Bone marrow (tissue), 2 donors: ENCODE measurements at places on chromosomes 12 and 14.

DNA sequence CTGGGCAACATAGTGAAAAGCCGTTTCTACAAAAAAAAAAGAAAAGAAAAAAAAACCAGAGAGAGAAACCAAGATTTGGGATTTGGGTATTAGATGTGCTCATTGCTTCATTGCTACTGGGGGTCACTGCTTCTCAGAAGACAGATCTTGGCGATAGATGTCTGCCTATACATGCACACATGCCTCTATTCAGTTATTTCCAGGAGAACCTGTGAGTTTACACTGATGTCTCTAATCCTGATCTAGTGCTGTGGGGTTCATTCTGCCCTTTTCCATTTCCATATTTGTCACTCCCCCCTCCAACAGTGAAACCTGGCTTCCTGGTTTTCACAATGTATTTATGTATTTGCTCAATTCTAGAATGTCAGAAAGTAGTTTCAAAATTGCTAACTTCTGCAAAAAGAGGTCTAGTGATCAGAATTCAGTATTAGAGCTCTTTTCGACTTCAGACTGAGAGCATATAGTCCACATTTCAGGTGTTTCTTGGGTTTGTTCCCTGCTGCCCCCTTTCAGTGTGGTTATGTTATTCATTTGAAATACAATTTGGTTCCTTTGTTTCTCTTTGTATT is 111.0 kb downstream of the SLC25A47 start:
- DNase-seq, result no peak

DNA sequence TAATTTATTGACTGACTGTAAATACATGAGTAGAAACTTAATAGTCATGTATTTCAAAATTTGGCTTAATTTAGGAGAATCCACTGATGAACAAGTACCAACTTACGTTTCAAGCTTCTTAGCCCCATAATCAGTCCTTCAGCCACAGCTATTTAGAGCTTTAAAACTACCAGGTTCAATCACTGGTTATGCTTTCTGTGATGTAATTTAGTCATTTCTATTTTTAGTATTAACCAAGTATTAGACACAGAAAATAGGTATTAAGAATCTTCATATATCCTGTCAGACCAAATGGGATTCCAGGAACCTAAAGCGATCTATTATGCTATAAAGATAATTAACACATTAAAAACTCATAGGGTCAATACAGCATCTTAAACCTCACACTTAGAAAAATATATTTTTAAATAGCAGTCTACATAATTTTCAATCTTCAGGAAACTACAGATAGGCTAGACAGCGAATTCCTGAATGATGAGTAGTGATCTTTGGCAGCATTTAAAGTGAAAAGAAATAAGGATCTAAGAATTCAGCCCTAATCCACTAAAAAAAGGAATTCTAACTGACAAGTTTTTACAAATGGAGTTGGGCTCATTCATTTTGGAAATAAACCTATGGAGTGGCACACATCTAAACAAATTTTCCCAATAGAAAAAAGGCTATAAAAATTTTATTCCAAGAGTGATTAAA is 51.5 kb downstream of the ZC3H14 start:
- DNase-seq, result no peak

GRCh38 chr12:10614056-10614370 is 604 bp upstream of the MAGOHB start:
- DNase-seq, result no peak

DNA sequence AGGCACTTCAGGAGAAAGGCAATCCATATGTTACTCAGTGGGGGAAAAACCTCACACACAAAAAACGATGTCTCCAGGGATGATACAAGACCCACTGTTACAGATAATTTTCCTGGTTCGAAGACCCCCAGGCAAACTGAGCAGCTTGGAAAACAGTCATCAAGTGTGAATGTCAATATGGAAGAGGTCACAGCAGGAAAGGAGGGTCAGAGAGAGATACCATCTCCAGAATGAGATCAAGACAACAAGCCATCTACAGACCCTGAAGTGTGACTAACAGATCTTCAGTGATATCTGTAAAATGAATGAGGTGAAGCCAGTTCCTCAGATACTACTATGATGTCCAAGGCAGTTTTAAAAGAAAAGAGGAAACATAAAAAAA is 28.6 kb downstream of the GNS start:
- no peak for DNase-seq

DNA sequence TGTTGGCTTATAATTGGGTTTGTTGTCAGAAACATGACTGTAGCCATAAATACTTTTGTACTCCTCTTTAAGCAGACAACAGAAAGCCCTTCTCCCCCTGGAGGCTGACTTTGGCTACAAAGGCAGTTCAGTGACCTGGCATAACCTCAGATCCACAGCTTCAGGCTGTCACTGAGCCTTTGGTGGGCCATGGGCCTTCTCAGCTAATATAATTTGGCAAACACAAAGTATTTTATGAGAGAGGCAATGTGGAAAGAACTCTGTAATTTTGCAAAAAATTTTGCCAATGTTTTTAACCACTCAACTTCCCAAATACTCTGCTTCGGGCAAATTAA is 15.5 kb upstream of the MGP start:
- no peak for DNase-seq

DNA sequence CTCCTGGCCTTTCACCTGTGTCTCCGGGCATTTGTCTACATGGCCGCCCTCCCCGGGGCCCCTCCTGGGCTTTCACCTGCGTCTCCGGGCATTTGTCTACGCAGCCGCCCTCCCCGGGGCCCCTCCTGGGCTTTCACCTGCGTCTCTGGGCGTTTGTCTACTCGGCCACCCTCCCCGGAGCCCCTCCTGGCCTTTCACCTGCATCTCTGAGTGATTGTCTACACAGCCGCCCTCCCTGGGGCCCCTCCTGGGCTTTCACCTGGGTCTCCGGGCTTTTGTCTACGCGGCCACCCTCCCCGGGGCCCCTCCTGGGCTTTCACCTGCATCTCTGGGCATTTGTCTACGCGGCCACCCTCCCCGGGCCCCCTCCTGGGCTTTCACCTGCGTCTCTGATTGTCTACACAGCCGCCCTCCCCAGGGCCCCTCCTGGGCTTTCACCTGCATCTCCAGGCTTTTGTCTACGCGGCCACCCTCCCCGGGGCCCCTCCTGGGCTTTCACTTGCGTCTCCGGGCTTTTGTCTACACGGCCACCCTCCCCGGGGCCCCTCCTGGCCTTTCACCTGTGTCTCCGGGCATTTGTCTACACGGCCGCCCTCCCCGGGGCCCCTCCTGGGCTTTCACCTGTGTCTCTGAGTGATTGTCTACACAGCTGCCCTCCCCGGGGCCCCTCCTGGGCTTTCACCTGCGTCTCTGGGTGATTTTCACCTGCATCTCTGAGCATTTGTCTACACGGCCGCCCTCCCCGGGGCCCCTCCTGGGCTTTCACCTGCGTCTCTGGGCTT is 68.0 kb upstream of the GALNT9 start:
- DNase-seq, result no peak

DNA sequence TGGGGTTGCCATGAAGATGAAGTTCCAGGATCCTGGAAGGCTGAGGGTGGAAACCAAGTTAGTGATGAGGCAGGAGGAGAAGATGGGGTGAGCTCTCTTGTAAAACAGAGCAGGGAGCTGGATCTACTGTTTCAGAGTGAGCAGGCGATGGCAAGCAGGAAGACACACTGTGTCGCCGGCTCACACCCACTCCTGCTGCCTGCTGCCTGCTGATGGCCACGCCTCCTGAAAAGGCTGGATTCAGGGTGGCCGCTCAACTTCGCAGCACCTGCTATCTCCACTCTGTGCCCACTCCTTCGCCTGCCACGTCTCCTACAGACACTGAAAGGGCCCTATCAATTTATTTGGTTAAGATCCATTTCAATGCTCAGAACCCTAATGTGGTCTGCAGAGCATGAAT is 96.1 kb downstream of the RBM19 start:
- no peak for DNase-seq
